ENCODE measurements at places on chromosomes 6 and 20.

DNA sequence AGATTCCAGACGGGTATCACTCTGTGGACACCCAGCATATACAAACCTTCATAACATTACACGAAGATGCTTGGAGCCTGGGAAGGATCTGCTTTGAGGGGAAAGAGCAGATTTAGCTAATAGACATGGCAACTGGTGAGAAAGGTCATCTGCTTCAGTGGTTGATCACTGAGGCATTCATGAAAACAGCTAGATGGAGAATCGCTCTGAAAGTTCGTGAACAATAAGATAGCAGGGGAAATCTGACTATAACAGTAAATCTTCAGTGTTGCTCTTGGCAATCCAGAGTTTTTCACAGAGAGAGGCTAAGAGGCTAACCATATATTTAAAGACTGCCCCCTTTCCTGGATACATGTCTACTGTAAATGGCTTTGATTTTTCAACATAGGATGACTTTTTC is 245.3 kb downstream of the FARS2 start:
- no peak for DNase-seq

DNA sequence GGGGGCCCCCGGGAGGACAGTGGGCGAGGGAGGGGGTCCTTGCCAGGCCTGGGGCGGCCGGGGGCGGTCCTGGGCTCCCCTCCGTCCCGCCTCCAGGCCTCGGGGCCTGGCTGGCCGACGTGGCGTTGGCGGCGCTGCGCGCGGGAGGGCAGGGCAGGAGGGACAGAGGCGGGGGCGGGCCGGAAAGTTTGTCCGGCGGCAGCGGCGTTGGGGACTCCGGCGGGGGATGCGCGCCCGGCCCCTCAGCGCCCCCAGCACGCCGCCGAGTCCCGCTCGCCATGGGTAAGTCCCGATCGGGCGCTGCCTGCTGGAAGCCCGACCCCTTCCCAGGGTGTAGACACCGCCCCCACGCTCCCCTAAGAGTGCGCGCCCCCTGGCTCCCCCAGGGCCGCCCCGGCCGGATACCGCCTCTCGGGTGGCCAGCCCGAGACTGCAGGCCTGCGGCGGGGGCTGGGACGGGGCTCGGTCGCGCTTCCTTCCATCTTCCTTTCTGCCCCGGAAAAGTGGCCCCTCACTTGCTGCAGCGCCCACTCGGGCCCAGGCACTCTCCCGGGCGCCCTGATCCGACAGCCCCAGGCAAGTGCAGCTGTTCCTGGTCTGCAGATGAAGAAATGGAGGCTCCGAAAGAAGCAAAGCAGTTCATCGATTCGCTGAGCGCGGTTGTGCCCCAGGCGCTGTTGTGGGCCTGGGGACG is at the start of gene SLC2A10:
TSS of gene SLC2A10 (plus strand) at position 191 of the 694 bp plus-strand sequence. CDS start at position 279, 88 bp downstream.
- no peak for DNase-seq

DNA sequence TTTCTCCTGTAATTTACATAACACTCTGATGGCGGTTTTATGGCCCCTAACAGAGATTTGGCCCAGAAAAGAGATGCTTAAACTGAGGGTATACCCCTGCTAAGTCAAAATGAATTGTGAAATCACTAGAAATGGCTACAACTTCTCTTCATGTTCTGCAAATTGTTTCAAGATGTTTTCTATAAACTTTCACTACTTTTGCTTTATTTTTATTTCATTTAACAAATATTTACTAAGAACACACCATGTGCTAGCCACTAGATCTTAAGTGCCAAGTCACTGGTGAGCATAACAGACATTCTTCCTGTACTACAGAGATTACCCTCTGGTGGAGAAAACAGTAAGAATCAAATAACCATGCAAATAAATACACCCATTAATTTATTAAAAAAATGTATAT is 87.6 kb downstream of the KCNQ5 start:
- DNase-seq = no peak

DNA sequence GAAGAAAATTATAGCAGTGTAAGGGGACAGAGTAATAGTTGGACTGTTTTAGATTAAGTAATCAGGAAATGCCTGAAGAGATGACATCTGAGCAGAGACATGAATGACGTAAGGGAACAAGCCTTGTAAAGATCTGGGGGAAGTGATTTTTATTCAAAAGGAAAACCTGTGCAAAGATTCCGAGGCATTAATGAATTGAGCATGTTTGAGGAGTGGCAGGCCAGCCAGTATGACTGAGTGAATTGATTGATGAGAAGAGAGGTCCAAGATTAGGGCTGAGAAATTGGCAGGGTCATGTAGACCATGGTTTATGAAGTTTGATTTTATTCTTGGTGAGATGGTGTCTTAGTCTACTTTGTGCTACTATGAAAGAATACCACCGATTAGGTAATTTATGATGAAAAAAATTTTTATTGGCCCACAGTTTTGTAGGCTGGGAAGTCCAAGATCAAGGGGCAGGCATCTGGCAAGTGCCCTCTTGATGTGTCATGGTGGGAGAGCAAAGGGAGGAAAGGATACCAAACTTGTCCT is 95.1 kb downstream of the LIN28B start:
- DNase-seq = no peak
